ENCODE measurements at places on chromosomes 1 and 21. TPM values are rescaled to one million over a fixed set of nuclear protein-coding genes. Genes with fewer than 3 reads are reported as not detected.

Gene SHE
- not detected for total RNA-seq

Gene FCRLB
- total RNA-seq = 0.63 TPM

DNA sequence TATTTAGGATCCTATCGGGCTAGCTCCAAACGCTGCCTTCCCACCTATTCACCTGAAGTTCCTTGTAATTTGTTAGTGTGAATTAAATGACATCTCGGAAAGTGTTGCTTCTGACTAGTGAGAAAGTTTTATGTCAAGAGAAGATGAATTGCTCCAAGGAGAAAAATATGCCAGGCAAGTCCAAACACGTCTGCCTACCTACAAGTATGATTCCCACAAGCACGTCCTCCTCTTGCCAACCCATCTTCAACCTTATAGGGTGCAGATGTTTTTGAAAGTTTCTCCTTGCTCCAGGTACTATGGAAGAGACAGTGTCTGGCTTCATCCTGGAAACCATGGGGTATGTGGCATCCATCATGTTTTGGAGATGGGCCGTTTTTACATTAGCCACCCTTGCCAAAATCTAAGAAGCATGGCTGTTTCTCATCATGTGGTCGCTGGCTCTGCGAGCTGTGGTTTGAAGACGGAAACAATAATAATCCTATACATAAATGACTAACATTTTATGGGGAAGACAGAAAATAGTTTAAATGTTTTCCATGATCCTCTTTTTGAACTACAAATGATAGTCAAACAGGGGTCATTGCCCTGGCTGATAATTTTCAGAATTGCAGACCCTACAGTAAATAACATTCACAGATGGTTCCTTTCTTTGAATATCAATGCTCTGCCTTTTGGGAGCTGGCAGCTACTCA lies 505.8 kb downstream of the SMYD3 start:
- DNase-seq = no peak

GRCh38 chr21:43881283-43881682 lies 16.3 kb downstream of the AGPAT3 start:
- DNase-seq = peak; percentile 67

GRCh38 chr1:177077734-177078499 lies 86.6 kb downstream of the ASTN1 start:
- DNase-seq = no peak
